Stimulated activated CD4-positive, alpha-beta T cell treated with anti-CD3 and anti-CD28 coated beads, Interleukin-15, amount 100 ng/mL, for 24 hours (primary cell): ENCODE measurements at places on chromosomes 3 and 15.

DNA sequence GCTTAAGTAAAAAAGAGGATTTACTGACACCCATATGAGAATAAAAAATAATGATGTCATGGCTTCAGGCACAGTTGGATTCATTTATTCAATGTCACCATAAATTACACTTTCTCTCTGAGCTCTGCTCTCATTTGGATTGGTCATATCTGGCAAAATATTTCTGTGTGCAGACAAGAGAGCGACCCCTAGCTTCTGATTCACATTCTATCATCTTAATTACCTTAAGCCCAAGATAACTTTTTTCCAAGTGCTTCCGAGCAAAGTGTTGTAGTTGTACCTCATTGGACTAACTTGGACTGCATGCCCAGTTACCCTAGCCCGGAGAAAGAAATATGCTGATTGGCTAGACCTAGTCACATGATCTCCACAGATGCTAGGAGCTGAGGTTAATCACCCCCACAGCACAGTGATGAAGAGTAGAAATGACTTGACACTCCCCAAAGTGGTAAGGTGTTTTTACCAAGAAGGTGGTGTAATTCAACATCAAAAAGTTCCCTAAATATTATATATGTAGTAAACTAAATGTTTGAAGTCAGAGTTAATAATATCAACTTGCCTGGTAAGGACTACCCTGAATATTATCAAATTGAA, 552.2 kb upstream of the SUCLG2 start:
- no peak for DNase-seq

GRCh38 chr3:191197761-191198306, 1.2 kb upstream of the OSTN start:
- DNase-seq: no peak

DNA sequence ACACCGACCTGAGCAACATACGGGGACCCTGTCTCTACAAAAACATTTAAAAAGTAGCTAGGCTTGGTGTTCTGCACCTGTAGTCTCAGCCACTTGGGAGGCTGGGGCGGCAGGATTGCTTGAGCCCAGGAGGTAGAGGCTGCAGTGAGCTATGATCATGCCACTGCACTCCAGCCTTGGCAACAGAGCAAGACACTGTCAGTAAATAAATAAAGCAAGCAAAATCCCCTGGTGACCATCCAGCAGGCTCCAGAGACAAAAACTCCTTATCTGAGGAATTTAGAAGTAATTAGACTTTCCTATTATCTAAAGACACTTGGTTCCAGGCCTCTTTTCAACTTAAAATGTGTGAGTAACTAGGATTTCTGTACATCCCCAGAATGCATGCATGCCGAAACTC, 29.5 kb upstream of the ZNF774 start:
- no peak for DNase-seq

DNA sequence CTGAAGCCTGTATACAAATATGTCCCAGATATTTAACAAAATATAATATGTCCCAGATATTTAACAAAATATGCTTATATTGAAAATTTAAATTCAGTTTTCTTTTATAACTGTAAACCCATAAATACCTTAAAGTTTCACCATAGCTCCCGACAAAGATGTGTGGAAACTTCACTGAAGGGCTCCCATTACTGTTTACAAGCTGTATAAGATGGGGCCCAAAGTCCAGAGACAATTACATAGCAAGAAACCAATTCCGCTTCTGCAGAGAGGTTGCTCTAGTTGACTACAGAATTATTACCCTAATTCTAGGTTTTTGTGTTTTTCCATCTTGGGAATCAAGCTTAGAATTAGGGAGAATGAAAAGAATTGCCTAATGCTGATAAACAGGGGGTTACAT, 102.6 kb upstream of the EPHA6 start:
- DNase-seq: no peak

DNA sequence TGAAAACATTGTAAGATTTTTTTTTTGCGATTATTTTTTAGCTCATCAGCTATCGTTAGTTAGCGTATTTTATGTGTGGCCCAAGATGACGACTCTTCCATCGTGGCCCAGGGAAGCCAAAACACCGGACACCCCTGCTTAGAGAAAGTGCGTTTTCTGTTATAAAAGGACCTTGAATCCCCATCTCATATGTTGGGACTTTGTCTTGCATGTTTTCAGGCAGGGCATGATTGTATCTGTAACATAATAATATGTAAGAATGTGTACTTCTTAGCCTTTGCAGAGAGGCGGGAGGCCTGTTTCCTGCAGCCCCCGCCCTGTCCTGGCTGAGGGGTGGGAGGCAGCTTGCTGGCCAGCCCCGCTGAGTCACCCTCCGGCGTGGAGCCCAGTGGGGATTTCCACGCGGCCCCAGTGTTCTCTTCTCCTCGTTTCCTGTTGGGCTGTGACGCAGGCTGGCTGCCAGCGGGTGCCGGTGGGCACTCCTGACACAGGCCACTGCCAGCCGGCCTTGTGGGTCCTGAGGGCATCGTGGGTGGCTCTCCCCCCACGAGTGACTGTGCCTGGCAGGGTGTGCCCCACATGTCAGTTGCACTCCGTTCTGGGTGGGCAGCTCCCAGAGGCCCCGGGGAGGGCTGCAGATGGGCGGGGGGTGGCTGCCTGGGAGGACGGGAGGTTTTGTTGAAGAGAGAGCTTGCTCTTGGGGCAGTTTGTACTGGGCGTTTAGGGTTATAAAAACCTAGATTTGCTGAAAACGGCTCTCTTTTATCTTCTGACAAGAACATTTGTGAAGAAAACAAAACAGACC, 55.6 kb downstream of the SMAD3 start:
- peak; percentile 91 for DNase-seq

- no peak for DNase-seq
These were observed 74.7 kb upstream of the CNTN4 start for GRCh38 chr3:2023959-2024358.

DNA sequence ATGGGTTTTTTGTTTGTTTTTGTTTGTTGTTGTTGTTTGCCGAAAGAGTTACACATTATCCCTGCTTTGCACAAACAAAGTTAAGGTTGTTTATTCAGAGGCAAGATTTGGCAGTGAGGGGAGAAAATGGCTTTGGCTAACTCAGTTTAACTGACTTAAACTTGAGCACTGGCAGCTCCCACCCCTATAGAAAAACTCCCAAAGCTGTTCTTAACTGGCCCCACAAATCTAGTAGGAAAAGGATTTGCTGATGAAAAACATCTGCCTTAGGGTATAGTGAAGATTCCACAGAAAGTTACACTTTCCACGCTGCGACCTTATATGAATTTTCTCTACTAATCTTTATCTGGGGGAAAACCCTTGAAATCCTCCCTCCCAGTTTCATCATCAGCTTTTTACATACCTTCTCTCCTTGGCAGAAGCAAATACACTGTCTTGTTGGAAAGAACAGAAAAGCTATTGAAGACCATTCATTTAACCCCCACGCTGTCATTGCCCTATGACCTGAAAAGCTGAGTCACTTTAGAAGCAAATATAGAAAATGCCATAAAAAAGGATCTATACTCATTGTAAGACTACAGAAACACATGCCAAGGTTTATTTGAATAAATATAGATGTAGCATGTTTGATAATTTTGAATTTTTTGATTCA, 551.7 kb downstream of the NR2F2 start:
- DNase-seq: no peak

DNA sequence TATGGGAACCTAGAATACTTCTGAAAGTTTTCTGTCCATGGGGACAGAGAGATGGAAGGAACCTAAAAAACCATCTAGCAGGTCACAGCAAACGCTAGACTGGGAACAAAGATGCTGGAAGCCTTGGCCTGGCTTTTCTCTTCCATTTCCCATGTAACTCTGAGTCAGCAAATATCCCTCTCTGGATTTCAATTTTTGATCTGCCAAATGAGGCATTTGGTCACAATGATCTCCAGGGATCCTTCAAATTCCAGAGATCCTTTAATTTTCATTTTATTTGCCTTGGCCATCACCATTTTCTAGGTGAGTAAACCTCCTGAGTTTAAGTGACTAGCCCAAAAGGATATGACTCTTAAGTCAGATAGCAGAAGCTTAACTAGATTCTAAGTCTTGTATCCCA, 39.7 kb downstream of the RTP1 start:
- DNase-seq: no peak

DNA sequence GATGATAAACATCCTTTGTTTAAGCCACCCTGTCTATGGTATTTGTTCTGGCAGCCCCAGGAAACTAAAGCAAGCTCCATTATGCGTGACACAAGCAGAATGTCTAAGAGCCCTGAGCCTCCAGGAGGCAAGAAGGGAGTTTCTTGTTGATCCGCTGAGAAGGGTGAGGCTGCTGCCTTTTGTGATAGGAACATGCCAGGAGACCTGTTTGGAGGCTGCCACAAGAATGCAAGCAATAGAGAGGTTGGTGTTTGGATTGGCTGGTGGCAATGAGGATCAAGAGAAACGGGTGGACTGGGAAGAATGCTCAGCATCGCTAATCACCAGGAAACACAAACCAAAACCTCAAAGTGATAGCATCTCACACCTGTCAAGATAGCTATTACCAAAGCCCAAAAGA, 104.8 kb downstream of the ASB7 start:
- DNase-seq: no peak

DNA sequence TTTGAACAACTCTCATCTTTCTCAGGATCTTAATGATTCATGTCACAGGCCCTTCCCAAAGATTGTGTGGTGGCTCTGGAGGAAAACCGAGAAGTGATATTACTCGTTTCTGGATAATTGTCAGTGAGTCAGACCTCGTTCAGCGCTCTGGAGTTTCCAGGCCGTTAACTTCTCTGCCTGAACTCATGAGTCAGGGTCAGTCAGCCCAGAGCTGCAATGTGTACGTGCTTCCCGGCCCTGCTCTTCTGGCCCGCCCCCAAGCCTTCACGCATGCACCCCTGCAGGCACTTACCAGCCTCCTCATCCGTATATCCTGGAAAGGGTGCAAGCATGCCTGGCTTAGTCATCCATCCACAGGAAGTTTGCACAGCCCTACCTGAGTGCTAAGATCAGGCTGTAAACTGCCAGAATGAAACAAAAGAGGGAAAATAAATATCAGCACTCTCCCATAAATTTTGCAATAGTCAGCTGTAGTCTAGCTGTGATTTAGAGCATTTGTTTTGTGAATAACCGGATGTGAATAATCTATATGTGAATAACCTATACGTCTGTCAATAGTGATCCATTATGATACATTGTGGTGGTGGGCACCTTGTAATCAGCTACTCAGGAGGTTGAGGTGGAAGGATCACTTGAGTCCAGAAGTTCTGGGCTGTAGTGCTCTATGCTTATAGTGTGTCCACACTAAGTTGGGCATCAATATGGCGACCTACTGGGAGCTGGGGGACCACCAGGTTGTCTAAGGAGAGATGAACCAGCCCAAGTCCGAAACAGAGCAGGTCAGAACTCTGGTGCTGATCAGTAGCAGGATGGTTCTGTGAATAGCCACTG, 35.3 kb upstream of the SEMA4B start:
- peak; percentile 79 for DNase-seq

- no peak for DNase-seq
These were observed 40.4 kb upstream of the C15orf39 start for GRCh38 chr15:75161106-75161916.

DNA sequence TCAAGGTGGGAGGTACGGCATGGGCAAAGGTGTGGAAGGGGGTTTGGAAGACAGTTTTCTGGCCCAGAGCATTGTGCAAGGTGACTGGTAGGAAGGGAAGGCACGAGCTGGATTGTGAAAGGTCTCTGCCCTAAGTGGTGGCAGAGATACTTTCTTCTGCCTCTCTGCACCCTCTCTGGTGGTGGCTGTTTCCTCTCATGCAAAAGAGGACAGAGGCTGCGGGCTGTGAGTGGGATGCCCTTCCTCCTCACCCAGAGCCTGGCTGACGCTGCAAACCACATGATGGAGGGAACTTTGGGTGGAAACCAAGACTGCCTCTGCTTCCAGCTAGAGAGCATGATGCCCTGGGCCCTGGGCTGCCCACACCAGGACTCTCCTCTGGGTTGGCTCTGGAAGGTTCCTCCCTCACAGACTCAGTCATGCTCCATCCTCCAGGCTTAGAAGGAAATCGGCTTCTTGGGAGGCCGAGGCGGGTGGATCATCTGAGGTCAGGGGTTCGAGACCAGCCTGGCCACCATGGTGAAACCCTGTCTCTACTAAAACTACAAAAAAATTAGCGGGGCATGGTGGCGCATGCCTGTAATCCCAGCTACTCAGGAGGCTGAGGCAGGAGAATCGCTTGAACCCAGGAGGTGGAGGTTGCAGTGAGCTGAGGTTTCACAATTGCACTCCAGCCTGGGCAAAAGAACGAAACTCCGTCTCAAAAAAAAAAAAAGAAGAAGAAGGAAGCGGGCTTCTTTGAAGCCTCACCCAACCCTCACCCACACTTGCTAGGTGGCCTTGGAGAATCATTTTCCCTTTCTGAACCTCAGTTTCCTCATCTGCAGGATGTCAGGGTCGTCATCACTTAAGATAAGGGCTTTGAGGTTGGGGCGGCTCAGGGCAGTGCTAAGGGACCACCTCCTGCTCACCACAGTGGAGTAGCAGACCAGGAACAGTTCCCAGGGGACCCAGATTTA, 8.3 kb downstream of the PSTPIP1 start:
- peak; percentile 87 for DNase-seq

GRCh38 chr3:145370870-145371269, 790.1 kb downstream of the PLOD2 start:
- no peak for DNase-seq

GRCh38 chr15:70439304-70439877, 324.0 kb downstream of the UACA start:
- DNase-seq: no peak

- DNase-seq: no peak
These were observed 195.3 kb downstream of the OSBPL10 start for GRCh38 chr3:31785734-31786133.

GRCh38 chr15:33099739-33100138, 94.8 kb downstream of the FMN1 start:
- no peak for DNase-seq

GRCh38 chr15:51263116-51263515, 75.3 kb downstream of the CYP19A1 start:
- DNase-seq: no peak

DNA sequence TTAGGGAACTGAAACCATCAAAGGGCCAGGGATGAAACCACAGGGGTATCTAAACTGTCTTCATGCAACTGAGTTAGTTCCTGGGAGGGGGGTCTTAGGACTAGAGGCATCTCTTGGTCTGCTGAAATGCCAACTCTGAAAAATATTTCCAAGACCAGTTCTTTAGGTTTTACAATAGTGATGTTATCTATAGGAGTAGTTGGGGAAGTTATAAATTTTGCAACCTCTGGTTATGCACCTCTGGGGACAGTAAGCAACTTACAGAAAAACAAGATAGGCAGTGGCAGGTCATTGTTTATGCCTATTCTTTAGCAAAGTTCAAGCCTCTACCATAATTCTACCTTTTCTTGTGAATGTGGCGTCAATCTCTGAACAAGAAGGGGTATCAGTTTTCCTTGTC, 60.5 kb upstream of the MINAR1 start:
- DNase-seq: no peak

GRCh38 chr3:177401375-177401774, 204.1 kb upstream of the TBL1XR1 start:
- no peak for DNase-seq

- no peak for DNase-seq
These were observed 111.0 kb upstream of the TRPM1 start for GRCh38 chr15:31212326-31213080.

GRCh38 chr3:50467919-50468318, 35.5 kb downstream of the CACNA2D2 start:
- no peak for DNase-seq
